Amniotic stem cell (primary cell): ENCODE measurements at places on chromosomes 1 and 21.

DNA sequence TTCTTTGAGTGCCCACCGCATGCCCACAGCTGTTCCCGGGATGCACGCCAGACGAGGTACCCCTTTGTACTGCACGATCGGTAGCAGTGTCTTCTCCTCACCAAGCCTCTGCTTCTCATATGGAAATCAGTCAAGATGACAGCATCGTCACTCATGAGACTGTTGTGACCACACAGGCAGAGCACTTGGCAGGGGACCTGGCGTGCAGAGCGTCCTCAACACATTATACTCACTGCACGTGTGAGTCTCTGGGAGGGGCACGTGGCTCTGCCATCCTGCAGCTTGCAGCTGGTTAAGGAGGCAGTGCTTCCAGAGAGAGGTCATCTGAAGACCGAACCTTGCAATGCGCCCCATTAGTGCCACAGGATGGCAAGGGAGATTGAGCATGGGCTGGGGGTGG lies 266.8 kb downstream of the NPHP4 start:
- no peak for DNase-seq

DNA sequence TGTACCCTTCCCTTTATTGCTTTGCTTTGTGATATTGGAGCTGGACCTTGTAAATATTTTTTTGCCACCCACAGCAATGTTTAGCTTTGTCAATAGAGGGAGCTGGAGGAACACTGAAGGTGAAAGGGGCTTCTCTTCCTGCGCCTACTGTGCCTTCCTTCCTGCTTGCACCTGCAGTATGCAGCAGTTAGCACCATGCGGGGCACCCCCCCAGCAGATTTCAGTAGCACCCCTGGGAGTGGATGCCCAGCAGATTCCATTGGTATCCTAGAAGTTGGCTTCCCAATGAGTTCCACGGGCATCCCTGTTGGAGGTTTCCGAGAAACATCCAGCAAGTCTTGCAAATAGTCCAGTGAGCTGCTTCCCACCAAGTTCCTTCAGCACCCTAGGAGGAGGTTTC lies 25.6 kb downstream of the S100A10 start:
- no peak for DNase-seq

DNA sequence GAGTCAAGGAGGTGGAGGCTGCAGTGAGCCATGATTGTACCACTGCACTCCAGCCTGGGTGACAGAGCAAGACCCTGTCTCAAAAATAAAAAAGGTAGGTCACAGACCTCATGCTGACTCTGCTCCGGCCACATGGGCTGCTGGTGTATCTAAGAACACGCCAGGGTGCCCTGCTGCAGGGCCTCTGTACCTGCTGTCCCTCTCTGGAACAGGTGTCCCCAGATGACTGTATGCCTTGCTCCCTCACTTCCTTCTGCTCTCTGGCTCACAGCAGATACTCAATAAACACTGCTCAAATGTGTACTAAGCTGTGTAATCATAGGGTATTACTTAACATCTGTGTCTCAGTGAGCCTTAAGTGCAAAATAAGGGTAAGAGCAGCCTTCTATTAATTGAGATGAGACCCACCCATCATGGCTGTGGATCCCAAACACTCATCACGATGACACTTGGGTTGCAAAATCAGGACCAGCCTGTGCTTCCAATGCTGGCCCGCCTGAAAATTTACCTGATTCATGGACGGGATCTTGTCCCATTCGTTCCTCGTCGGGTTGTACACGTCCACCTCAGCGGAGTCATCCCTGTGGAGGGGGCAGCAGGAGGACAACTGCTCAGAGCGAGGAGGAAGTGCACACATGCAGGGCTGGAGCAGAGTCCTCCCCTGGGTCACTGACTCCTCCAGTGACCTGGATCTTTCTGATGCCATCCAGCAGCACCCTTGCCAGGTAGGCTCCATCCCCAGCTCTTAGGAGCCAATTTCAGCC lies 7.5 kb downstream of the KLHL21 start:
- no peak for DNase-seq

GRCh38 chr1:2174348-2175054 lies 20.1 kb downstream of the FAAP20 start:
- DNase-seq = peak; percentile 16

GRCh38 chr21:34807881-34808568 lies 139.2 kb downstream of the CLIC6 start:
- peak; percentile 79 for DNase-seq

DNA sequence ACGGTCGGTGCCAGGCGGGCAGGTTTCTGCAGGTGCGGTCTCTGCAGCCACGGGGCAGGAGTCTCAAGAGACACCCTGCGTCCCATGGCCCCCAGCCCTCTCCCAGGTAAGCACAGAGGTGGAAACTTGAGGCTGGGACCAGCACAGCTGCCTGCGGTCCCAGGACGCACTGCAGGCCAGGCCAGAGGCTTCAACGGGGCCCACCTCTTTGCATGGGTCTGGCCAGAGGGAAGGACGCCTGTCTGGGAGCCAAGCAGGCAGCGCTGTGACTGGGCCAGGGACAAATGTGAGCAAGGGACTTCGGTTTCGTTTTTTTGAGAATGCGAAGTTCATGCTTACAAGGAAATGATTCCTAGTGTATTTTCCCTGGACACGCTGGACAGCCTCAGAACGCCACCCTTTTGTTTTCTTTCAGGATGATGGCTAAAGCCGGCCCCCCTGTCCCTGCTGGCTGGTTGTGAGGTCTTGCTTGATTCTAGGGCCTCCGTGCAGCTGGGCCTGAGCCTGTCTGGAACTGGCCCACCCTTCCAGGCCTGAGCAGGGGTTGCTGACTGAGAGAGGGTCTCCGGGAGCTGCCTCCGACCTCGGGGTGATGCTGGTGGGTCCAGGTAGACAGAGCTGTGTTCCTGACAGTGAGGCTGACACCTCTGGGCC lies 38.3 kb downstream of the MORN1 start:
- no peak for DNase-seq

GRCh38 chr1:5711079-5711478 lies 281.1 kb downstream of the NPHP4 start:
- DNase-seq = no peak

DNA sequence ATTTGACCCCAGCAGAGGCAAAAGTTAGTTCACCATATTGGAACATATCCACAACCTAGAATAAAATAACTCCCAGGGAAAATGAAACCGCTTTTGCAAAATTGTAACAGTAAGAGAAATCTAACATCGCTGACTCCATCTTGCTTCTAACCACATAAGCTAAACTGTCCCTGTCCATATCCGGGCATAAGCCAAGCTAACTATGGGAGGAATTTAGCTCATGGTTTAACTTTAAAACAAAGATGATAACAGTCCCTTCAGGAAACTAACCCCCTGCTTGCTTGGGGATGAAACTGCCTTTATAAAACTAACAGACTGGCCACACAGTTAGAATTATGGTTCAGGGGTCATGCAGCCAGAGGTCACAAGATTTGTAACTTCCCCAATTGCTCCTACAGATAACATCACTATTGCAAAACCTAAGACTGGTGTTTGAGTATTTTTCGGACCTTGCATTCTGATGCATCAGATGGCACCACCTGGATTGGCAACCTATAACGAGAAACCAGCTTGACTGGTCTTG lies 46.3 kb downstream of the TESK2 start:
- DNase-seq = no peak

GRCh38 chr1:178713259-178713658 lies 11.8 kb upstream of the RALGPS2 start:
- DNase-seq = no peak

GRCh38 chr1:27150183-27150582 lies 4.7 kb downstream of the SLC9A1 start:
- no peak for DNase-seq

- DNase-seq = no peak
Measured at GRCh38 chr1:24894002-24894401, 36.1 kb downstream of the RUNX3 start.

DNA sequence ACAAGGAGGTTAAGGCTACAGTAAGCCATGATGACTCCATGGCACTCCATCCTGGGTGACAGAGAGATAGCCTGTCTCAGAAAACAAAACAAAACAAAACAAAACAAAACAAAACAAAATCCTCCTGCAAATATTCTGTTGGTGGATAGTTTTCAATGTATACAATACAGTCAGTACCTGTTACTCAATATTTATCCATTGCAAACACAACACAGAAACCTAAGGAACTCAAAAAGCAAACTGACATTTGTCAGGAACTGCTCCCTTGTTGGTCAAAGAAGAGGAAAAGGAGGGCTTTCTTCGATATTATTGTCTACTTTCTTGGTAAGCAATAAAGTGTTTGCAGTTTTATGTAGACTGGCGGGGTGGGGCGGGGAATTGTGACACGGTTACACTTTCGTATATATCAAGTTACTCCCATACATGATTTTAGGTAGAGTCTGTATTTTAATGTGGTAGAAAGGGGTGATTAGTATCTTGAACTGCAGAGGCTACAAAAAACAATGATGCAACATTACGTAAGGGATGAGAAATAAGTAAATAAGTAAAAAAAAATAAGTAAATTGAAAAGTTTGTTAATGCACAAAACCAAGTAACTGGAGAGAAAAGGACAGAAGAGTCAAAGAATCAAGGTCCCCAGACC lies 31.8 kb downstream of the APP start:
- no peak for DNase-seq

DNA sequence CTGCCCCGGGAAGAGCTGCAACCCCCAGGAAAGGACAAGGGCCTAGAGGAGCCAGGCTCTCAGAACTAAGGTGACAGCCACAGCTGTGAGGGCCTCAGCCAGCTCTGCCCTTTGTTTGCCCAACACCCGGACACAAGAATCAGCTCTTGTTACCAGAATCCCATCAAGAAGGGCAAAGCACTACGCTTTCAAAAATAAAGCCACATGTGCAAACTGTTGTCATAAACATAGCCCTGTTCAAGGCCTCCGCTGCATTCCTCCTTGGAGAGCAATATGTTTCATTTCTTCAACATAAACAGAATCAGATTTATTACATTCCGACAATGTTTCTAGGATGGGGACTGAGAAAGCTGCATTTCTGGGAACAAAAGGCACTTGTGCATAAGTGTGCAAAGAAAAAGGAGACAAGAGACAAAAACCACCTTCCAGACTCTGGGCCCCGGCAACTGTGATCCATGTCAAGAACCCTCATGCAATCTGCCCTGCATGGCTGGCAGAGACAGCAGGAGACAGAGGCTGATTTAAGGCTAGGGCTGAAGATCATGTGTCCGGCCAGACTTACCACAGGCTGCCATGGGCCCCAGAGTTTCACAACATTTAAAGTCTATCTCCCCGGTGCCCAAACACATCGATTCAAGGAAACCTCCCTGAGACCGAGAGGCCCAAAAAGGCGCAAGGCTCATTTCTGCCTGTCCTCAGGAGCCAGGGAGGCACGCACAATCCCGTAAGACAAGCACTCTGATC lies 71.0 kb downstream of the SSBP3 start:
- no peak for DNase-seq

GRCh38 chr1:74195339-74195738 lies 2.6 kb downstream of the LRRIQ3 start:
- DNase-seq = no peak

DNA sequence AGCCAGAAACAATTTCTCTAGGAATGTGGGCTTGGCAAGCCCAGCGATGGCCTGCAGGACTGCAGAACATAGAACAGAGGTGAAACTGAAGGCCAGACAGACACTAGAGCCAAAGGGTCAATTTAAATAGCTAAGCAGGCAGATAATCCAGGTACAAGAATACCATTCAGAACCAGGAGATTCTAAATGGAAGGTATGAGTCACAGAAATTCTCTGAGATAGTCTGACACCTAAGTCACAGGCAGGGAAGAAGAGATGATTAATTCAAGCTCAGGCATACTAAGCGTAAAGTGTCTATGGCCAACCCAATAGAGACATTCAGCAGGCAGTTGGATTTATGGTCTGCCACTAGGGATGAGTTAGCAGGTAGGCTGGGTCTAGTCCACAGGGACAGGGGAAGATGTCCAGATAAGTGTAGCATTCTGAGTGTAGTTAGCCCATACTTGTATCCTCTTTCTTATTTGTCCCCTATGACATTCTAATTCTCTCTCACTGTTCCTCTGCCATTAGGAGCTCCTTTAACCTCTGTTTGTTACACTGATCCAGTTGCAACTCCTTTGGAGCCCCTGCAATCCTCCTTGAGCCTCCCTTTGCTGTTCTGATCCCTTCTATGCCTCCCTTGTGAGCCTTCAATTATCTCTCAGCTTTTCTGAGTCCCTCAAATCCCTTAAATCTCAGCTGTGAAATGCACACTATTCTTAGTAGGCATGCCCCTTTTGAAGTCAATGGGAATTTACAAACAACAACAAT lies 383.8 kb downstream of the LMO4 start:
- no peak for DNase-seq

DNA sequence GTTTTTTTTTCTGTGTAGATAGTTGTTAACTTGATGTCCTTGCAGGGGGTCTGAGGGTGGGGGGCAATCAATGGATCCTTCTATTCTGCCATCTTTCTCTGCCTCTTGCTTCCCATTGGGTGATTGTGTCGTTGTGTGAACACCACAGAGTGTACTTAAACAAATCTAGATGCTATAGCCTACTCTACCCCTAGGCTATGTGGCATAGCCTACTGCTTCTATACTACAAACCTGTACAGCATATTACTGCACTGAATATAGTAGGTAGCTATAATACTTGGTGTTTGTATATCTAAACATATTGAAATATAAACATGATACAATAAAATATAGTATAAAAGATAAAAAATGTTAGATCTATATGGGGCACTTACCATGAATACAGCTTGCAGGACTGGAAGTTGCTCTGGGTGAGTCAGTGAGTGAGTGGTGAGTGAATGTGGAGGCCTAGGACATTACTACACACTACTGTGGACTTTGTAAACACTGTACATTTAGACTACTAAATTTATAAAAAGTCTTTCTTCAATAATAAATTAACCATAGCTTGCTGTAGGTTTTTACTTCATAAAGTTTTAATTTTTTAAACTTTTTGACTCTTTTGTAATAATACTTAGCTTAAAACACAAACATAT lies 105.4 kb downstream of the CENPF start:
- DNase-seq = no peak

DNA sequence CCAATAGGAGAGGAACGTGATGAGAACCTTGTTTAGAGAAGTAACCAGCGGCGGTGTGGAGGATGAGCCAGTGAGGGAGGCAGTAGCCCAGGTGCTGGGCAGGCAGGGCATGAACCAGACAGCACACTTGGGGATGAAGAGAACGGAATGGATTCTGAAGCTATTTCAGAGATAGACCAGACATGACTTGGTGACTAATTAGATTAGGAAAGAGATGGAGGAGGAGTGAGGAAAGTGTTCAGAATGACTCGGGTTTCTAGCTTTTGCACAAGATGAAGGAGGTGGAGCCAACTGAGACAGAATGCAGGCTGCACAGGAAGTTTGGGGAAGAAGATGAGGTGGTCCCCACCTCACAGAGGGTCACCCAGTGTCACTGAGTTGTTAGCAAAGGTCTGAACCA lies 5.1 kb downstream of the PEF1 start:
- DNase-seq = no peak

DNA sequence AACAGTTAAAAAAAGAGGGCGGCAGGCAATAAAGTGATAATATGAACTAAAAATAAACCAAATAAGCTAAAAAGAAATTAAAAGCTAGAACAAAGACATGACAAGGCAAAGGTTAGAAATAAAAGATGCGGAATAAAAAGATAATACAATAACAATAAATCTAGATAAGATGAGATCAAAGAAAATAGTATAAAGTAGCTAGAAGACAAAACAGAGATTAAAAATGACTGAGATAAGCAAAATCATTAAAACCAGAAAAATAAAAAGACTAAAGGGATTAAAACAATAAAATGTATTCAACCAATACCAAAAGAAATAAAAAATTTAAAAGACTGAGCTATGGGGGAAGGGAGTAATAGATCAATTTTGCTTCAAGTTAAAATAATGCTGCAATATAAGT lies 10.8 kb upstream of the SOX13 start:
- DNase-seq = no peak
